ENCODE measurements at places on chromosomes 6 and 20.
A peak's percentile ranks its signal among the peaks of the same experiment; 100 is the strongest.

- DNase-seq: no peak
These were observed 133.9 kb upstream of the NEDD9 start for GRCh38 chr6:11366183-11366933.

DNA sequence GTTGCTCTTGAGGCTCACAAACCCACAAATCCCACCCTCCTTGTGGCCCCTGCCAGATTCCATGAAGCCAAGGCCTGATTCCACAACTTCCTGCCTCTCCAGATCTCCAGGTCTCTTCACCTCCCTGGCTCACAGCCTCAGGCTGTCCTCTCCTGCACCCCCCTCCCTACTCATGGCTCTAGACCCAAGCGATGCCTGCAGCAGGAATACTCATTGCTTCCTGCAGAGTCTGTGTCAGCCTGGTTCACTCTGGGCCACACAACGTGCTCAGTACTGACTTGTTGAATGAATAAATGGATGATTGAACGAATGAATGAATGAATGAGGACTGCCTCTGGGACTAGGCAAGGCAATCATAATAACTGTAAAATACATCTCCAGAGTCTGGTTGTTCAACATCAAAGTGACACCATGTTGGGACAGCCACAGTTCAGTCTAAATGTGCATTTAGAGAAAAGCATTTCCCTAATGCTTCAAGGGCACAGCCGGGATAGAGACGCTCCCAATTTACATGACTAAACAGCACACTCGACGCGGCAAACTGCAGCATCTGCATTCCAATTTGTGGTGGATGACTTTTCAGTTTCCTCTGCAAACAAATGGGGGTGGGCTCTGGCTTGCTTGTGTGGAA lies 139.9 kb downstream of the GRM4 start:
- DNase-seq: no peak

DNA sequence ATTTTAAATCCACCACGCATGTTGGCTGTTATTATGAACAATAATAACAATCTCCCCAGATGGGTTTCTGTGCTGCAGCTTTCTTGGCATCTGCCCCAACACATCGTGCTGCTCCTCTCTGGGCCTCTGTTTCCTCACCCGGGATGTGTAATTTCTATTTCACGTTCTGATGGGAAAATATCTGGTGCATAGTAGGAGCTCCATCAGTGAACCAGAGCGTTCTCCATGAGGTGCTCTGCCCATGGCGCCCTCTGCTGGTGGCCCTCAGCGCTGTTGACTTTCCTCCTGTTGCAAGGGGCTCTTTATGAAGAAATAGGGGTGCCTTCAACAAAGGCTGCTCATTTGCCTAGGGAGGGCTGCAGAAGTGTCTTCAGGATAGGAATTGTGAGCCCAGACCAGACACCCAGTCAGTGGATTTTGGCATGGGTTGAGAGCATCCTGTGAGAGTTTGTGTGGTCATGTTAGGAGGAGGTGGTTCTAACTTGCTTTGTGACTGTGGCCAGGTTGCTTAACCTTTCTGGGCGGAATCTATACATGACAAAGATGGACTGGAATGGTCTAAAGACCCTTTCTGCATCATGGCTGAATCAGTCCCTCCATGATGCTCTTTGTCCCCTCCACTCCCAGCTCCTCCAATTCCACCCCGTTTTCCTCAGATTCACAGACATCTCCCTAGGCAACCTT lies 8.1 kb downstream of the SCRT2 start:
- peak; percentile 33 for DNase-seq

DNA sequence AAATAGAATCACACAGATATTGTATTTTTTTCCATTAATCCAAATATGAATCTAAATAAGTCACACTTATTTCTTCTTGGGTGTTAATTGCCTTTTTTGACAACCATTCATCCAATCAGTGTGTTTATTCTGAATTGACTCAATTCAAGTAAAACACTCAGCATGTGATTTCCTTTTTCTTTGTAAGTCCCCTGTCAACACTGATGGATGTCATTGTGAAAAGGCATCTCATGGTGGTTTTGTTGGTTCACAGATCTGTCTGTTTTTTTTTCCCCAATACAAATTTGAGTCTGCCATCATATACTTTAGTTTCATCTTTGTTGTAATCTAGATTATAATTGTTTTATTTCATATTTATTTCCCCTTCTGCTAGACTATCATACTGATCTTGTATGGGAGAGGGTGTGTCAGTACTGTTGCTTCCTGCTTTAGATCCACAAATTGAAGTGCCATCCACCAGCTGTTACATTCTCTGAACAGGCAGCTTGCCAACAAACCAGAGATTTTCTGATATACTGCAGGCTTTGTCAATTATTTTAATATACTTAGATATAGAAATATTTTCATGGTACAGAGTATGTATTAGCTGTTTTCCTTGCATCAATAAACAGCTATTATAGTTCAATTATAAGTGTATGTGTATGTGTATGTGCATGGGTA lies 64.2 kb upstream of the FLRT3 start:
- no peak for DNase-seq

- no peak for DNase-seq
These were observed 56.6 kb upstream of the SMOC2 start for GRCh38 chr6:168384045-168385036.

DNA sequence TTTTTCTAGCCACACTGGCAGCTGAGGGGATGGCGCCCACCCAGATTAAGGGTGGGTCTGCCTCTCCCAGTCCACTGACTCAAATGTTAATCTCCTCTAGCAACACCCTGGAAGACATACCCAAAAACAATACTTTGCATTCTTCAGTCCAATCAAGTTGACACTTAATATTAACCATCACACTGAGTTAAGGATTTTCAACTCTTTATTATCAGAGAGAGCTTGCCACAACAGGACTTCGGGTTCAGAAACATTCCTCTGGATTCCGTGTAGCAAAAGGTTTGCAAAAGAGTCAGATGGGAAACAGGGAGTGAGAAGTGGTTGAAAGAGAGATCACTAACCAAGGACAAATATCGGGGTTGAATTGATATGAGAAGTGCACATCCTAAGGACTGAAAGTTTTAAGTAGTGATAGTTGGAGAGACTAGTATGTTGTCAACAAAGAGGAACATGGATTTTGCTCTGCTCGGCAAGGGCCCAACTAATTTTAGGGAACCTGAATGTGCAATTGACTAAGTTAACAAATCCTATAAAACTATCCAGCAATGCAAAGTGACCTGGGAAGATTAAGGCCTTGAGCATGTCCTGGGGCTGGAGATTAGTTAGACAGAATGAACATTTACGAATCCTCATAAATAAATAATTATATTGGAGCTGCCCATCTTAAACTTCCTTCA lies 137.0 kb upstream of the TENT5A start:
- DNase-seq: no peak

- no peak for DNase-seq
These were observed 25.6 kb upstream of the CHMP4B start for GRCh38 chr20:33785503-33785902.

All from naive thymus-derived CD8-positive, alpha-beta T cell (primary cell).